ENCODE measurements at places on chromosomes 3 and 15.

- DNase-seq = no peak
Observed at GRCh38 chr15:96551196-96551595, 220.7 kb downstream of the NR2F2 start.

GRCh38 chr3:184334470-184335158 is 2.8 kb upstream of the FAM131A start:
- DNase-seq = no peak

GRCh38 chr3:133521946-133522345 is 51.5 kb upstream of the CDV3 start:
- DNase-seq = no peak

GRCh38 chr3:45182915-45183871 is 37.0 kb upstream of the CDCP1 start:
- peak; percentile 43 for DNase-seq

DNA sequence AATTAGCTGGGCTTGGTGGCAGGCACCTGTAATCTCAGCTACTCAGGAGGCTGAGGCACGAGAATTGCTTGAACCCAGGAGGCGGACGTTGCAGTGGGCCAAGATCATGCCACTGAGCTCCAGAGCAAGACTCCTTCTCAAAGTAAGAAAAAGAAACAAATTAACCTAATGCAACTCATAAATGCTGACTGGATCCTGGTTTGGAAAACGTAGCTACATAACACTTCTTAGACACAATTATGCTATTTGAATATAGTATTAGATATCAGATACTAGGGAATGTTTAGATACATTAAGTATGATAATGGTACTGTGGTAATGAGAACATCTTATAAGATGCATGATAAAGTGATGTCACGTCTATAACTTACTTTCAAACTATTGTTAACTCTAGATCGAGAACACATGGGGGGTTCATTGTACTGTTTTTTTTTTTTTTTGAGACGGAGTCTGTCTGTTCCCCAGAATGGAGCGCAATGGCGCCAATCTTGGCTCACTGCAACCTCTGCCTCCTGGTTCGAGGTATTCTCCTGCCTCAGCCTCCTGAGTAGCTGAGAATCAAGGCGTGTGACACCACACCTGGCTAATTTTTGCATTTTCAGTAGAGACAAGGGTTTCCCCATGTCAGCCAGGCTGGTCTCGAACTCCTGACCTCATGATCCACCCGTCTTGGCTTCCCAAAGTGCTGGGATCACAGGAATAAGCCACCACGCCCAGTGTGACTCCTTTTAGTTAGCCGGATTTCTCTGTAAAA is 5.9 kb upstream of the ISY1 start:
- no peak for DNase-seq

- DNase-seq = no peak
Observed at GRCh38 chr3:69085833-69086722, 1.3 kb downstream of the ARL6IP5 start.

DNA sequence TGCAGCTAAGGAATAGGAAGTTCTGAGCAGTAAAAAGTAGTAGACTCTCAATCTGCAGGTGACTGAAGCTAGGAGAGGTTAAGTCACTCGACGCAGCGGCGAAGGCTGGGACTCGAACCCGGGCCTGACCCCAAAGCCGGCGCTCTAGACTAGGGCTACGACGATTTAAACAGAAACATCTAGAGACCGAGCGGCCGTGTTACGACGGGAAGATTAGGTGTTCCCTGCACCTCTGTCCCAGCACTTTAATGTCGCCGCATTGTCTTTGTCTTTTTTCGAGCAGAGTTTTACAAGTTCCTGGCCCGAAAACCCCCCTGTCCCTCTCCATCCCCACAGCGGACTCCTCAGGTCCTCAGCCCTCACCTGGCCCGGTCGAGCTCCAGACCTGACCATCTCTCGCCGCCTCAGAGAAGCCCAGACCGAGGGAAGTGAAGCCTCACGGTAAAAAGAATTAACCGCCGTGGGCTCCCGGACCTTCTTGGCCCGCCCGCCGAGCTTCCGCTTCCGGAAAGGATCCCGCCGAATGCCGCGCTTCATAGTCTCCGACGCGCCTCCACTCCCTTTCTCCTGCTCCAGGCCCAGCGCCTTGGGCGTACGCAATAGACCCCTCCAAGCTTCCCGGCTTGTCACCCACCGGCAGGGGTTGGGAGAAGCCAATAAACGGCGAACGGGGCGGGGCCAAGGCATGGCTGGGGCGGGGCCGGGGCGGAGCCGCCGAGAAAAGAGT is at the start of gene CCDC14:
CCDC14 (minus strand) TSS at position 449 of the 727 bp plus-strand sequence; CDS start at position 393, 56 bp downstream.
- peak; percentile 99 for DNase-seq

DNA sequence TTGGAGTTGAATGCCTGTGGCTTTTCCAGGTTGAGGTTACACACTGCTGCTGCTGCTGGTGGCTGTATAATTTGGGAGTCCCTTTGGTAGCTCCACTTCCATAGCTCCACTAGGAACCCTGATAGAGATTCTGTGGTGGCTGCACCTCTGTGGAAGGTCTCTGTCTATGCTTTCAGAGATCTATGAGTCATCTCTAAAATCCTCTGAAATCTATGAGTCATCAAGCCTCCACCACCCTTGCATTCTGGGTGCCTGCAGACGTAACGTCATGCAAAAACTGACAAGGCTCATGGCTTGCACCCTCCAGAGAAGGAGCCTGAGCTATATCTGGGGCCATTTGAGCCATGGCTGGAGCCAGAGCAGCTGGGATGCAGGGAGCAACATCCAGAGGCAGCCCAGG is 1037.0 kb upstream of the CFAP20DC start:
- no peak for DNase-seq

DNA sequence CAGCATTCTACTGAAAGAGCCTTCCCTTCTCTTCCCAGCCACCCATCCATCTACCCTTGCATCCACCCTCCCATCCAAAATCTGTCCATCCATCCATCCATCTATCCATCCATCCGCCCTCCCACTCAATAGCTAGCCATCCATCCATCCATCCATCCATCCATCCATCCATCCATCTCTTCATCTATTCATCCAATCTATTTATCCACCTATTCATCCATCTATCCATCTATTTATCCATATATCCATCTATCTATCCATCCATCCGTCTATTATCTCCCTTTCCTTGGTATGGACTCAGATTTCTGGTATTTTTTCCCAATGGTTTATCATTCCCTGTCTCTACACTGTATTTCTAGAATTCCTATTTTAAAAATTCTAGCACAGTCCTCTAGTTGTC is 46.1 kb upstream of the PPARG start:
- no peak for DNase-seq

DNA sequence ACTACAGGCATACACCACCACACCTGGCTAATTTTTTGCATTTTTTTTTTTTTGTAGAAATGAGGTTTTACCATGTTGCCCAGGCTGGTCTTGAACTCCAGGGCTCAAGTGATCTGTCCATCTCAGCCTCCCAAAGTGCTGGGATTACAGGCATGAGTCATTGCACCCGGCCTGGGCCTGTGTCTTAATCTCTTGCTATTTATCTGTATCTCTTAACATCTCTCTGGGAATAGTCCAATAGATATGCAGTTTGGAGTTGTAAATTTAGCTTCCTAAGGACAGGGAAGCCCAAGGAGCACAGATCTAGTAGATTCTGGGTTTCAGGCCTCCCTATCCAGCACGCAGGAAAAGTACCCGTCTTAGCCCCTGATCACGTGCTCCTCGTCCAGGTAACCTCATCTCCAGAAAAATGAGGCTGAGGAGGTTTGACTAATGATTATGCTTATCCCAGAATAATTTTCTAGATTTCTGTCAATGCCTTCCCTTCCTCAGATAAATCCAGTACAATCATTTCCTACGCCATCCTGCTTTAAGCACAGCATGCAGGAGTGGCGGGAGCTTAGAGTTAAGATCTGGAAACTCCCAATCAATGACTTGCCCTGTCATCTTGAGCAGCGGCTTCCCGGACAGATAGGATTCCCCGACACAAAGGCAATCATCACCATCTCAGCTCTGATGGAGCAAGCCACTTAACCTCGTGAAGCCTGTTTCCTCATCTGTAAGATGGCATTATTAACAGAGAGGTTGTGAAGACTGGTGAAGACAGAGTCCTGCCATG is 12.3 kb upstream of the CTDSPL start:
- DNase-seq = no peak

- no peak for DNase-seq
Observed at GRCh38 chr3:151962912-151963311, 89.5 kb downstream of the SUCNR1 start.

GRCh38 chr3:126811530-126811929 is 107.5 kb downstream of the CHCHD6 start:
- DNase-seq = no peak

DNA sequence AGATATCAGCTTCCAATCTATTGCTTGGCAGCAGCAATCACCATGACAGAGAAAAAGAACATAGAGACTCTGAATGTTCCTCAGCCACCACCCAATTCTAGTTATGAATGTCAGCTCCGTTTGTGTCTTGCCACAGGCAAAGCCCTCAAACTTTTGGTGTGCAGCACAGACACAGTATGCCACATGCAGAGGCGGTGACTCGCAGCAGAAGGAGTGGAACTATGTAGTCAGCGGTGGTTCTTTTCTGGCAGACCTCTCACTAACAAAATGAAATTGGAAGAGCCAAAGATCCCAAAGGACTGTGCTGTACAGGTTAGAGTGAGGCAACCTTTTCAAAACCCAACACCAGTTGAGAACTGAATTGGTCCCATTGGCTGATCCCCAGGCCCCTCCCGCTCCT is 220.9 kb downstream of the SLC9A9 start:
- no peak for DNase-seq

DNA sequence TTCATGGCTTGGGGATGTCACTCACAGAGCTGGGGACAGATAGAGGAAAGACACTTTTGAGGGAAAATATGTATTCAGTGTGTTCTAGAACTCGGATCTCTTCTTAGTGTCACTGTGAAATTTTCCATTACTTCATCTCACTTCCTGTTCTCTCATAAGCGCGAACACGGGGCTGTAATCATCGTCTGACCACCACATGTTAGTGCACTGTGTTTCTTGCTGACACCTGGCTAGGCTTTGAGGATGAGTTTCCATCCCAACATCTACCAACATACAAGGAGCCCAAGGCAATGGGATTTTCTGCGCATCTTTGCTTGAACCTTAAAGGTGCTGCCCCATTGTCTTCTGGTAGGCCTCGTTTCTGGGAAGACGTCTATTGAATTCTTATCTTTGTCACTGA is 84.0 kb downstream of the LIPC start:
- DNase-seq = no peak

DNA sequence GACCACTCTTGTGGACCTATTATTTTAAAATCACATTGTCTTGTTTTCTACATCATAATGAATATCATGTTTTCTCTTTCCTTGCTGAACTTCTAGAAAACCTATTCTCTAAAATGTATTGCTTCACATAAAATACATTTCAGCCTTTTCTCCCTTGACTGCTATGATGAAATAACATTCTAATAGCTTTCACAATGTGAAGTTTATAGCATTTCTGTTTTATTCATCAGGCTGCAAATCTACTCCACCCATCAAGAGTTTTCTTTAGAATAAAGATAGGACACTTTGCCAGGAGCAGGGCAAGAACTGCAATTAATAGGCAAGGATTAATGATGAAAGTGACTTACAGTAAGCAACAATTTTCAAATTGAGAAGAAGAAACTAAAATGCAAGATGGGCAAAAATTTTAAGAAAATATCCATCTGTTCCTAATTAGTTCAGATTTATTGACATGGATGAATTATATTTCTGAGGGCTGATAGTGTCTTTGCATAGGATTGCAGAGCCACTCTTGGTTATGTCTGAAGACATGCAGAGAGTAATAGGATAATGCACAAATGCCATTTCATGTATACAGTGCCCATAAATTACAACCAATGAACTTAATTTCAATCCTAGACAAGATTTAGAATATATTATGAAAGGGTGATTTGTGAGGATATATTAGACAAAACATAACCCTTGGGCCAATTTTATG is 21.7 kb downstream of the LEKR1 start:
- DNase-seq = no peak

DNA sequence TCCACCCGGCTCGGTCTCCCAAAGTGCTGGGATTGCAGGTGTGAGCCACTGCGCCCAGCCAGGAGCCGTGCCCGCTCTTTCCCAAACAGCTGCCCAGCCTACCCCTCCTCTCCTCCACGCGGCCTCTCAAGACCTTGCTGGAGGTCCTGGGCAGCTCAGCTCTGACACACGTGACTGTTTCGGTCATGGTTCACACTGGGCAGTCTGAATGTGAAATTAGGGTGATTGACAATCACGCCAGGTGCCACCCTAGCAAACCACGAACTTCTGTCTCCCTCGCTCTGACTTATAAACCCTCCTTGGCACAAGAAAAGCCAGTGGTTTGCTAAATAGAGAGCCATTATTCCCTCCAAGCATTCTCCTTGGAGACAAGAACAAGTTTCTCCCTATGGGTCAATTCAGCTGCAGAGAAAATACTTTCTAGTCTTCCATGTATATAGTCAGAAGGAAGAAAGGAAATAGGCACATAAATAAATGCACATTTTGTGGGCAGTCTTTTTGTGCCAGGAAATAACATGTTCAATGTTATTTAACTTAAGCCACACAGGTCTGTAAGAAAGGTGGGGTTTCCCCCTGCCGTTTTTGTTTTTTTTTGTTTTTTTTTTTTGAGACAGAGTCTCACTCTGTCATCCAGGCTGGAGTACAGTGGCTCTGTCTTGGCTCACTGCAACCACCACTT is 121.9 kb upstream of the MEF2A start:
- DNase-seq = no peak

DNA sequence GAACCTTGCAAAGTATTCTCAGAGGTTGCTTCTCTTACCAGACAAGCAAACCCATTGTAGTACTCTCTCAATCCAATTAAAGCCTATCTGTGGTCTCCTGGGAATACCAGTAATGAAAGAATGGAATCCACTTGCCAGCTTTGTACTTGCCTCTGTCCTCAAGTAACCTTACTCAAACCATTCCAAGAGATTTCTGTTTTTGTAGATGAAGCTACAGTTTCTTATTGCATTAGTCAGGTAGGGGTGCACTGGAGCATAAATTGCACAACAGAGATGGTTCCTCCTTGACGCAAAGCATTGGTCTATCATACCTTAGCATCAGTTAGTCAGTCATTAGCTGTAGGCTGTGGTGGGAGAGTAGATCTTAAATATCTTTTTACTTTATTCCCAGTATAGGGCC is 52.9 kb downstream of the BTLA start:
- DNase-seq = no peak

DNA sequence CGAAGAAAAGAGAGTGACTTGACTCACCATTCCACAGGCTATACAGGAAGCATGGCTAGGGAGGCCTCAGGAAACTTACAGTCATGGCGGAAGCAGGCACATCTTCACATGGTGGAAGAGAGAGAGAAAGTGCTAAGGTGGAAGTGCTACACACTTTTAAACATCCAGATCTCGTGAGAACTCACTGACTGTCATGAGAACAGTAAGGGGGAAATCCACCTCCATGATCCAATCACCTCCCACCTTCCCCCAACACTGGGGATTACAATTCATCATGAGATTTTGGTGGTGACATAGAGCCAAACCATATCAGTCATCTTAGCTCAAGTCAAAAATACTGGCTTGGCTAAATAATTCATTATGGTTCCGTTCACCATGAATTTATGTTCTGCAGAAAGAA is 45.3 kb upstream of the NEDD4 start:
- no peak for DNase-seq

DNA sequence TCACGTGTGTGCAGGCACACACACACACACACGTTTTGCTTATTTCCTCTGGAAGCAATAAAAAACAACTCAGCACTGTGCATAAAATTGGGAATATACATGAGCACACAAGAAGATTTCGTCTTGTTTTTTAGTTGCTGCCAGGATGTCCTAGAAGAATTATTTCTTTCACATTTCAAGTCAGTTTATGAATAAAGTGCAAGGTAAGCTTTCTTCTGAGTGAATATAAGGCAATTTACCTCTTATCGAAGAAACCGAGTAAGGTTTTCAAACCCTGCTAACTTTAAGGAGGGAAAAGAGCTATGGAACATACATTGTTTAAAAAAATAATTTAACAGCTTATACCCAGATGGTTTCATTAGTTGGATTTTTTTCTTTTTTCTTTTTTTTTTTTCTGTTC is 855.4 kb upstream of the NR2F2 start:
- no peak for DNase-seq

Data from GM23338 (cell line).